Stimulated activated CD4-positive, alpha-beta T cell treated with anti-CD3 and anti-CD28 coated beads, Interleukin-1b, Interleukin-23, amount 100 ng/mL, for 1 hour (primary cell): ENCODE measurements at places on chromosomes 7 and 10.

DNA sequence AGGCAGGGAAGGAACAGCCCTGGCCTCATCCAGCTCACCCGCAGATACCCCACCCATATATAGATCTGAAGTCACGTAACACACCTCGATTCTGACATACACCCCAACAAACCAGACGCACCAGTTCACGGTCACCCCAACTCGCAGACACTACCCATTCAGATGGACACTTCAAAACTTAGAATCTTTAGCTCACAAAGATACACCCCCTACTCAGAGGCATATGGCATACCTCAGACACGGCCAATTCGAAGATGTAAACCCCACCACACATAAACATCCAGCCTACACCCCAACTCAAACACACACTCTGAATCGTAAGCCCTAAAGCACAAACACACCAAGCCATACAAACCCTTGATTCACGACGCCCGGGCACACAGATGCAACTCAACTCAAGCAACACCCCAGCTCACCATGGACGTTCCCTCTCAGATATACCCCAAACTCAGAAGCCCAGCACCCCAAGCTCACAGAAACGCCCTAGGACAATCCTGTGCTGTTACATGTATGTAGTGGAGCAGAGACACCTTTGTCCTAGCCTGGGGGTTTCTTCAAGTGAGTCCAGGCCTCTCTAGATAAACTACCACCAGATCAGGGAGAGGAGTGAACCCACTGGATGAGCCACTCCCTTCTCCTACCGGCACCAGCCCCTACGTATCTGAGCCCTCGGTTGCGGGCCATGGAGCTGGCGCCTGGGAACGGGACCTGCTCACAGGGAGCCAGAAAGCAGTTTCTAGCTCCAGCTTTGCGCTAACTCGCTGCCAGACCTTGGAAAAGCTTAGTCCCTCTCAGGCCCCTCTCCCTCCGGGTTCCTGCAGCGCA is 8.8 kb downstream of the PSD start:
- DNase-seq: no peak

DNA sequence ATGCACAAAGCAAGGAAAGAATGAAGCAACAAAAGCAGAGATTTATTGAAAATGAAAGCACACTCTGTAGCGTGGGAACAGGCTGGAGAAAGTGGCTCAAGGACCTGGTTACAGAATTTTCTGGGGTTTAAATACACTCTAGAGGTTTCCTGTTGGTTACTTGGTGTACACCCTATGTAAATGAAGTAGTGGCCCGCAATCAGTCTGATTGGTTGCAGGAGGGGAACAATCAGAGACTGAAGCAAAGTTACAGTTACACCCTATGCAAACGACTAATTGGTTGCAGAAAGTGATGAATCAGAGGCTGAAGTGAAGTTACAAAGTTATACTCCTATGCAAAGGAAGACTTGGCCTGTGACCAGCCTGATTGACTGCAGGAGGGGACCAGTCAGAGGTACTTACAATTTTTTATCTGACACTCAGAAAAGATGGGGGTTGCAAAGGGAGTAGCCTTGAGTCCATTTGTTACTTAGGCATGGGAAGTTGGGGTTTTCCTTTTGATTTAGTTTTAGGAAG is 3.6 kb upstream of the MTPN start:
- peak; percentile 22 for DNase-seq

DNA sequence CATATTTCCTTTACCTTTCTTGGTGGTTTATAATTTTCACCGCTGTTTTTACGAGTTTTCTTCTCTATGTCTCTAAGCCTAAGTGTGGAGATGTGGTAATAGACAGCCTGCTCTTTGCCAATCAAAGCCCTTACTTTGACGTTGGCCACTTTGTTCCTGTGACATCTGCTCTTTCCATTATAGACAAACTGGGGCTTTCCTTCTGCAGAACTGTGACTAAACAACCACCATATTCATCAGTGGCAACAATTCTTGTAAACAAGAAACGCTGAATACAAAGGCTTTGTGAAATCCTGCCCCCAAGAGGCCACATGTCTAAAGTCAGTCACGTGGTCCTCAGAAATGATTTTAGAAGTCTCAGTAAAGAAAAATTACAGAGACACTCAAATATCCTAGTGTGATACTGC is 59.6 kb upstream of the CAPZA2 start:
- DNase-seq: no peak

DNA sequence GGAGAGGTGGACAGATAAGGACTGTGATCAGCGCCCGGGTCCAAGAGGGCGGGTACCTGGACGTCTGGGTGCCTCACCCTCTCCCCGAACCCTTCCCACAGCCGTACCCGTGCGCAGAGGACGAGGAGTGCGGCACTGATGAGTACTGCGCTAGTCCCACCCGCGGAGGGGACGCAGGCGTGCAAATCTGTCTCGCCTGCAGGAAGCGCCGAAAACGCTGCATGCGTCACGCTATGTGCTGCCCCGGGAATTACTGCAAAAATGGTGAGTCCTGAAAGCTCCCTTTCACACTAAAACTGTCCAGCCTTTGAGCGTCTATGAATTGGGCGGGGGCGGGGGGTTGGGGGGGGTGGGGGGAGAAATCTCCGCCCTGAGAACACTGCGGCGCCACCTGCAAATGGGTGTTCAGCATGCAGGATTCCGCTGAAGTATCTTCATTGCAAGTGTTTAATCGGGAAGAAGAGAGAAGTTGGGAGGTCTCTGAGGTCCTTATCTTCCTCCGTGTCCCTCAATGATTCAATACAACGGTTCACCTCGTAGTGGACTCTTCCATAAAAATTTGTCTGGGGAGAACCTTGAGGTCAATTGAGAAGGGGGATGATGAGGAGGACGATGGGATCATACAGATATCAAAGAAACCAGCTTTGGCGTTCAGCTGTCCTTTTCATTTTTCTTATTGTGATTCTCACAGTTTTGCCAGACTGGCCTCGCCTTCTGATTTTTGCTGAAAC is 906 bp downstream of the DKK1 start:
- DNase-seq: no peak

GRCh38 chr10:14244801-14245211 is 85.9 kb downstream of the FRMD4A start:
- no peak for DNase-seq

DNA sequence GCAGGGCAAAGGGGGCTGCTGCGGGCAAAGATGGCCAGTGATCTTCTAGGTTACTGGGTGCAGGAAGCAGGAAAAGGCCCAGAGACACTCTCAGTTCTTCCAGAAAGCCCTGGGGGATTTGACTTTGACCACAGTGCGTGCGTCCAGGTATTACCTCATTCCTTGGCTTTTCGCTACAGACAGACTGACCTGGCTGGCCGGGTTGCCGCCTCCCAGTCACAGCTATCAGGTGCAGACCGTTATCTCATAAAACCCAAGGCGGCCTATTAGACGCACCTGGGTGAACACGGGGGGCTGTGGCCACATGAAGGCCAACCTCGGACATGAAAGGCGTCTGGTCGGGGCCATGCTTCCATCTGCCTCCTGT is 80.3 kb downstream of the FOXL3 start:
- DNase-seq: no peak

GRCh38 chr7:138838166-138838565 is 40.2 kb upstream of the ATP6V0A4 start:
- DNase-seq: no peak

- DNase-seq: no peak
Observed at GRCh38 chr10:117899181-117899683, 147.5 kb downstream of the RAB11FIP2 start.

- DNase-seq: no peak
Observed at GRCh38 chr10:107740962-107741690, 576.6 kb upstream of the SORCS1 start.
